ENCODE measurements at places on chromosomes 5 and 9.

DNA sequence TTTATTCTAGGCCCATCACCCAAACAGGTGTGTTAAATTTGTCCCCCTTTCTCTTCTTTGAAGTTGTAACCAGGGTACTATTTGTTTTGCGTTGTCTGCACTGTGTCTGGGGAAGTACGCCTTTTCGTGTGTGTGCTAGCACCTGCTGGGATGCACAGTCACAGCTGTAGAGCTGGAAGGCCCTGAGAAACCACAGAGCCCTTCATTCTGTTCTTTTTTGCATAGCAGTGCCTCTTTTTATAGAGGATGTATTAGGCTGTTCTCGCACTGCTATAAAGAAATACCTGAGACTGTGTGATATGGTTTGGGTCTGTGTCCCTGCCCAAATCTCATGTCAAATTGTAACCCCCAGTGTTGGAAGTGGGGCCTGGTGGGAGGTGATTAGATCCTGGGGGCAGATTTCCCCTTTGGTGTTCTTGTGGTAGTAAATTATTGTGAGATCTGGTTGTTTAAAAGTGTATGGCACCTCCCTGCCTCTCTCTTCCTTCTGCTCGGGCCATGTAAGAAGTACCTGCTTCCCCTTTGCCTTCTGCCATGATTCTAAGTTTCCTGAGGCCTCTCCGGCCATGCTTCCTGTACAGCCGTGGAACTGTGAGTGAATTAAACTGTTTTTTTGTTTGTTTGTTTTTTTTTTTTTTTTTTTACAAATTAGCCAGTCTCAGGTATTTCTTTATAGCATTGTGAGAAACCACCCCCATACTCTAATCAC, 14.0 kb downstream of the SEC61B start:
- no peak for DNase-seq

GRCh38 chr5:68505917-68506860, 290.6 kb downstream of the PIK3R1 start:
- DNase-seq, result no peak

DNA sequence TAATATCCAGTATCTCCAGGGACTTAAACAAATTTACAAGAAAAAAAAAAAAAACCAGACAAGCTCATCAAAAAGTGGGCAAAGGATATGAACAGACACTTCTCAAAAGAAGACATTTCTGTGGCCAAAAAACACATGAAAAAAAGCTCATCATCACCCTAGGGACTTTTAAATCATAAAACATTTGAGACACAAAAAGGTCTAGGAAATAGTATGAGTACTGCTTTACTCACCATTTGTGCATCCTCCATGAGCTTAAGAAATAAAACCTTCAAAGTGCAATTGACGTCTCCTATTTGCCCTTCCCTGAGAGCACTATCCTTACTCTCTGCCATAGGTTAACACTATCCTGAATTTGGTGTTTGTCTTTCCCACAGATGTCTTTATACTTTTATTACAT, 193.7 kb upstream of the NREP start:
- DNase-seq, result no peak

DNA sequence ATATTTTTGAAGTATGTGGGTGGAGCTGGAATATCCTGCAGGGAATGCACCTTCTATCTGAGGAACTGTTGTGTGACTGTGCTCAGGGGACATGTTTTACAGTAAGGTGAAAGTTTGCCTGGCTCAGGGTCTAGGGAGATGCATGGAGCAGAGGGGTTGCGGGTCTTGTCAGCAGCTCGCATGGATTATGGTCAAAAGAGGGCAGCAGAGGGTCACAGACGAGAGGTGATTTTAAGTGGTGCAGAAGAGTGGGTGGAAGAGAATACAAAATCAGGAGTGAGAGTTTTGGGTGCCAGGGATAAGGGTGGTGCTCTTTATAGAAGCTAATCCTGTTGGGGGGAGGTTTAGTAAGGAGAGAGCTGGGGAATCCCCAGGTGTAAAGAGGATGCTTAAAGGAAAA, 53.5 kb upstream of the GRIN3A start:
- no peak for DNase-seq

GRCh38 chr9:92236915-92237314, 56.6 kb downstream of the IARS1 start:
- DNase-seq, result no peak

All from non-pigmented ciliary epithelial cell (primary cell).